ENCODE measurements at places on chromosomes 3 and 15.

DNA sequence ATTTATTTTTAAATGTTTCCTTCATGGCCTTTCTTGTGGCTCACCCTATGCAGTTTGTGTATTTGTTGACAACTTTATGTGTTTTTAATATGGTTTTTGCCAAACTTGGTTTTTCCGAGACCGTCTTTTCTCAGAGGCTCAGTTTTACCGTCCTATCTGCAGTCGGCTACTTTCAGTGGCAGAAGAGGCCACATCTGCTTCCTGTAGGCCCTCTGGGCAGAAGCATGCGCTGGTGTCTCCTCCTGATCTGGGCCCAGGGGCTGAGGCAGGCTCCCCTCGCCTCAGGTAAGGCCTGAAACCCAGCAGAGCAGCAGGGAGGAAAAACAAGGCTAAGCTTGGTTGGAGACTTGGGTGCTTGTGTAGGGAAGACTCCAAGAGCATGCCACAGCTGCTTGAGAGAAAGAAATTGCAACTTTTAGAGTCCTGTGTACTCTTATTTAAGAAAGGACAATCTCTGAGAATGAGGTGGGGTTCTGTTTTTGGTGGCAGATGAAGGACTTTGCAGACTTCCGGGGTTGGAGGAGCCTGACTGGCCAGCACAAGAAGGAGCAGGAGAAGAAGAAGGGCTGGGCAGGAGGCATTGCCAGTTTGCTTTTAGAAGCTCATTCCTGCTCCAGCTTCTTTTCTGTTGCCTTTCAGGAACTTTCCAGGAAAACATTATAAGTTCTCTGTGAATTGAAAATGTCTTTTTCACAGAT lies at the start of gene TIGIT:
Gene TIGIT, plus strand, starts transcription at position 191 of the 698 bp plus-strand sequence. Its CDS starts 34 bp downstream, at position 225.
- DNase-seq: no peak

- no peak for DNase-seq
Observed at GRCh38 chr3:29609328-29609811, 328.5 kb downstream of the RBMS3 start.

DNA sequence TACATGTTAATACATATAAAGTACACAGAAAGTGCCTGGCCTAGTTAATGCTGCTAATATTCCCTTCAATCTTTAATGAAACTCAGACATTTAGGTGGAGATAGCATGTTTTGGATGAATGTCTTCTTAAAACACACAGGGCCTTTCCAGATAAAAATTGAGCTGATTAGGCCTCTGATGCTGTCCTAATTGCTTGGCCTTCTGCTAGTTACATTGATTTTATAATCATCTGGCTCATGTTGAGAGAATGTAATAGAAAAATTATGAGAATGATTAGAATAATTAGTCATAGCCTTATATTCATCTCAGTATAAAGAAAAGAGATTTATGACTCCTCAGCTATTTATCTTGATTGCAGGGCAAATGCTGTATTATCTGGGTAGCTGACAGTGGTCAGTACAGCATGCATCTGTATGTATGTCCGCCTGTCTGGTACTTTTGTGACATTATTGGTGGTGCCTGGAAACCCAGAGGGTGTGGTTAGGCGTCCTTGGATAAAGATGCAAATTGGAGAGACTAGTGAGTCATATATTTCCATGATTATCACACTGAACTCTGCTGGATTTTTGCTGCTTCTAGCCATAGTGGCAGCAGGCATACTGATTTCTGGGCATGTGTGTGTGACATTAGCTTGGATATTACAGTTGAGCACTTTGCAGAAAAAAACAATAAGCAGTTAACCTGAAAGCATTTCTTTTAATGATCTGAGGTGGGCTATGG lies 120.8 kb downstream of the FEZF2 start:
- DNase-seq: peak; percentile 21

DNA sequence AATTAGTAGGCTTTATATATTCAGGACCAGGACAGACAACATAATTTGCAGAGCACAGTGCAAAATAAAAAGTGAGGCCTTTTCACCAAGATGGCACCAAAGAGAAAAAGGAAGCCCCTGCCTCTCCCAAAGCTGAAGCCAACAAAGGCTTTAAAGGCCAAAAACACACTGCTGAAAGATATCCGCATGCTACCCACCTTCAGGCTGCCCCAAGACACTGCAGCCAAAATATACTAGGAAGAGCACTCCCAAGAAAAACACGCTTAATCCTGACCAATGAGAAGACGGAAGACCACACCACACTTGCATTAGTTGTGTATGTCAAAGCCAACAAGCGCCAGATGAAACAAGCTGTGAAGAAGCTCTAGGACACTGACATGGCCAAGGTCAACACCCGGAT lies 38.0 kb downstream of the PIK3CB start:
- no peak for DNase-seq

DNA sequence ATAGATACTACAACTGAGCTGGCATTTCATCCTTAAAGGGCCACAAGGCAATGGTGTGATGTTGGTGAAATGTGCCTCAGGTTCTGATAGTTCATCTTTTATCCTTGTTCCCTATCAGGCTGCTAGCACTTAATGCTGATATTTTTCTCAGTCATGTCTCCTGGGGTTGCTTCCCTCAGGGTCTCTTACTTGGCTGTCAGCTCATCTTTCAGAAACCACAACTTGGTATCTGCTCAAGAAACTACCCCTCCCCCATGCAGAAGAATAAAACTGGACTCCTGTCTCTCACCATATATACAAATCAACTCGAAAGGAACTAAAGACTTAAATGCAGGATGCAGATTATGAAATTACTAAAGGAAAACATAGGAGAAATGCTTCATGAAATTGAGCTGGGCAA lies 308.1 kb downstream of the CHST2 start:
- no peak for DNase-seq

DNA sequence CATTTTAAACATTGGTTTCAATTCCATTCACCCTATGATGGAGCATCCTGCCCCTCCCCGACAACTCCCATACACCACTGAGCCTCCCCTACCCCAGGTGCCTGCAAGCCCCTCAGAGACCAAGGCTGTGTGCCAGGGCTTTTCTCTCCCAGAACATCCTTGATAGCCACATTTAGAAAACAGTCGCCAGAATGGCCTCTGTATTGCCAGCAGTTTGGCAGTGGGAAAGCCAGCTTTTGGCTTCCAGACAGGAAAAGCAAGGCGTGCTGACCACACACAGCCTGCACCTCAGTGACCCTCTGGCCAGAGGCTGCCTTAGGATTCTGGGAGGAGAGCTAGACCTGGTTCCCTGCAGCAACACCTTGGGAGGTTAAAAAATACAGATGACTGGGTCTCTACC lies 18.2 kb upstream of the HRH1 start:
- DNase-seq: no peak

DNA sequence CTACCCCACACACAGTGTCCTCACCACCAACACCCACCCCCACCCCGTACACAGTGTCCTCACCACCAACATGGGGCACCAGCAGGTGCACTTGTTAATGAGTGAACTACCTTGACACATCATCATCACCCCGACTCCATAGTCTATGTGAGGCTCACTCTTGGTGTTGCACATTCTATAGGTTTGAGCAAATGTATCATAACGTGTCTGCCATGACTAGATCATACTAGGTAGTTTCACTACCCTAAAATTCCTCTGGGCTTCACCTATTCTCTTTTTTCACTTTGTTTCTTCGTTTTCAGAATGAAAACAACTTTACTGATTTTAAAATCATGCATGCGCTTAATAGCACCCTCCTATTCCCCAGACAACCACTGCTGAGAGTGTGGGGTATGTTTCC lies 102.6 kb upstream of the SLC6A6 start:
- no peak for DNase-seq

- DNase-seq: no peak
Observed at GRCh38 chr15:99202176-99202552, 47.2 kb downstream of the TTC23 start.

DNA sequence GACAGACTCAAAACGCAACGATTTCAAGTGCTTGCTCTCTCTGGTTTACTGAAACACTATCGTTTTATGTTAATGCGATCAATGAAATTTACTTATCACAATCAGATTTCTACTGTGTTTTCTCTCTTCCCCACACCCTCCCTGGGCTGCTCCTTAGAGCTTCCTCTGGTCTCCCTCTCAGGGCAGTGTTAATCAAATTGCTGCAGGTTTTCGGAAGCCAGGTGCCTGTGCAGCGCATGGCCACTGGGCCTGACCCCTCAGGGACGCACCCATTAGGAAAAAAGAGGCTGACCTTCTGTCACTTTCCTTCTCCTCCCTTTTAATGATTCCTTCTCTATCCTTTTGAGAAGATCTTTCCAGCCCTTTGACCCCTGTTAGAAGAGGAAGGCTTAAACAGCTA lies 134.5 kb upstream of the ONECUT1 start:
- DNase-seq: no peak

- DNase-seq: no peak
Observed at GRCh38 chr15:92921215-92922131, 21.3 kb downstream of the CHD2 start.
